ENCODE measurements at places on chromosomes 1 and 21.

- no peak for DNase-seq
Measured at GRCh38 chr1:17640393-17640792, 100.9 kb downstream of the ARHGEF10L start.

- DNase-seq: no peak
Measured at GRCh38 chr1:203584035-203584434, 42.6 kb upstream of the ATP2B4 start.

DNA sequence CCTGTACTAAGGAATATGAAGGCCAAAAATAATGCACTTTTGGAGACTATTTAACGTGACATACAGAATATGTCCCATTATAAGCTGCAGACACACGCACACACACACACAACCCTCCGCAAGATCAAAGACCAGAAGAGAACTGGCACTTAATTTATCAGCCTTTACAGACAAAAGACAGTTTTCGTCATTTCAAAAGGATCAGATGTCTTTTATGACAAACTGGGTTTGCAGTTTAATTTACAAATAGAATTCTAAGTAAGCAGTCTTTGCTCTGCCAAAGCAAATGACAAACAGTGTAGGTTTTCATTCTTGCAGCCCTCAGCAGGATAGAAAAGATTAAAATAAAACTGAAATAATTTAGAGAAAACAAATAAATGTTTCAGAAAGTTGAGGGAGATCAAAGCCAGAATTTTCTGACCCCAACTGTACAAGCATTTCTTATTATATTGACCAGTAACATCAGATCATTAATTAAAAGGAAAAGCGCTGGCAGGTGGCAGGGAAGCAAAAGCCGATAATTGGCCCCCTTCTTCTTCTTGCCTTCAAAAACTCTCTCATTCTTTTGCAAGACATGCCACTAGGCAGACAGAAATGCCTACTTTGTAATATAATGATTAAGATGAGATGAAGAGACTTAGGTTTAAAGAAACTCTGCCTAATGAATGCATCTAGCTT lies 169.0 kb downstream of the DENND1B start:
- peak; percentile 19 for DNase-seq

- no peak for DNase-seq
Measured at GRCh38 chr1:175332515-175332914, 139.9 kb upstream of the KIAA0040 start.

- DNase-seq: no peak
Measured at GRCh38 chr1:209641832-209642172, 10.4 kb downstream of the LAMB3 start.

- DNase-seq: no peak
Measured at GRCh38 chr21:32134441-32135130, 144.3 kb downstream of the MIS18A start.

DNA sequence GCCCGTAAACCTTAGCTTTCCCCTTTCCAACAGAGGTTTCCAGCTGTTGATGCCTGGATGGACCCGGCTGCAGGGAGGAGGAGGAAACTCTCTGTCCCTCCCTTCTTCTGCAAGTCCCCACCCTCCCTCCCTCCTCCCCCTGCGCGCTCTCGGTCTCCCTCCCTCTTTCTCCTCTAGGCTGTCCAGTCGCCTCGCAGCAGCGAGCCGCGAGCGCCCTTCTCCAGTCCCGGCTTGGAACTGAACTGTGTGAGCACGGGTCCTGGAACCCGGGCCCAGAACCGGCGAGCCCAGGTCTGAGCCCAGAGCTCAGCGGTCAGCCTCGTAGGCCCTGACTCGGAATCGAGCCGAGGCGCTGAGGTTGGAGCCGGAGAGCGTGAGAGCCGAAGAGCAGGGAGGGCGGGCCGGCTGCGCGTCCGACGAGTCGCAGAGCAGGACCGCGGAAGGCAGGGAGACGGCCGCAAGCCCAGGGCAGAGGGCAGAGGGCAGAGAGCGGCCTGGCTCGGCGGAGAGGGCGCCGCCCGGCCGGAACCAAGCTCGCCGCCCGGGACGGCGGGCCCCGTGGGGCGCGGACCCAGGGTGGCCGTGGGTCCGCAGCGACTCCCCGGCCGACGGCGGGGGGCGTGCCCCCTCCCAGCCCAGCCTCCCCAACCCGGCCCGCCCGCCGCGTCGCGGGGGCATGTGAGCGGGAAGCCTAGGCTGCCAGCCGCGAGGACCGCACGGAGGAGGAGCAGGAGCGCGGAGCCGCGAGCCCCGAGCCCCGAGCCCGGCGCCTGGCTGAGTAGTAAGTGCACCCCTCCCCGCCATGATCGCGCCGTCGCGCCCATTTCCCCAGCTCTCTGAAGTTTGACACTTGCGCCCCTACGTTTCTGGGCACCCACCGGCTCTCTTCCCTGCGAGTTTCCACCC lies at the start of gene SOX13:
Gene SOX13, plus strand, starts transcription at position 185 of the 906 bp plus-strand sequence. CDS start 39,801 bp downstream, outside the sequence.
- DNase-seq: peak; percentile 68

GRCh38 chr1:5503556-5504363 lies 488.5 kb downstream of the NPHP4 start:
- DNase-seq: no peak

DNA sequence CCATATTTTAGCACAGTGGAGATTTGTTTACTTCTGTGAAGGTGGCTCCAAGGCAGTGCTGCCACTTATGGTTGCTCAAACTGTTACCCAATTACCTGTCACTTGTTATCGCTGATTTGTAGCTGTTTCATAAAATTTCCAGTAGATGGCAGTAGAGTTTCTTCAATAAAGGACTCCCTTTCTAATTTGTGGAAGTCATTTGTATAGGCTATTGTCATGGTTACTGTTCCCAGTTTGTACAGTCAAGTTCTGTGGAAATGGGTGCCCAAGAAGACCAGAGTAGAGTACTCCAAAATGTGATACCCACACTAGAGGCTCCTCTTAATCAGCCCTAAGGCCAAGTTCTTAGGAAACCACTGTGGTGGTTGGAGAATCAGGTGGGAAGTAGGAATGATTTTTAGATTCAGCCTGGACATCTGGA lies 186.1 kb downstream of the CLEC20A start:
- peak; percentile 53 for DNase-seq

DNA sequence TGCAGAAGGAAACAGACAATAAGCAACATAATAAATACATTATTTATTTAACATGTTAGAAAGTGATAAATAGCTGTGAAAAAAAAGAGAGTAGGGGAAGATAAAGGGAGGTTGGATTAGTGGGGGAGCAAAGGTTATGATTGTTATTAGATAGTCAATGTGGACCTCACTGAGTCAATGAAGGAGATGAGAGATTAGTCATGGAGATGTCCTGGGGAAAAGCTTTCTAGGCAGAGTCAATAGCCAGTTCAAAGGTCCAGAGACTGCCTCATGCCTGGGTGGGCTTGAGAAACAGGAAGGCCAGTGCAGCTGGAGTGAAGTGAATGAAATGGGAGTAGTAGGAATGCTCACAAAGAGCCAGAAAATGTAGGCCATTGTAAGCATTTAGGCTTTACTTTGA lies 187.1 kb upstream of the CACYBP start:
- DNase-seq: no peak

DNA sequence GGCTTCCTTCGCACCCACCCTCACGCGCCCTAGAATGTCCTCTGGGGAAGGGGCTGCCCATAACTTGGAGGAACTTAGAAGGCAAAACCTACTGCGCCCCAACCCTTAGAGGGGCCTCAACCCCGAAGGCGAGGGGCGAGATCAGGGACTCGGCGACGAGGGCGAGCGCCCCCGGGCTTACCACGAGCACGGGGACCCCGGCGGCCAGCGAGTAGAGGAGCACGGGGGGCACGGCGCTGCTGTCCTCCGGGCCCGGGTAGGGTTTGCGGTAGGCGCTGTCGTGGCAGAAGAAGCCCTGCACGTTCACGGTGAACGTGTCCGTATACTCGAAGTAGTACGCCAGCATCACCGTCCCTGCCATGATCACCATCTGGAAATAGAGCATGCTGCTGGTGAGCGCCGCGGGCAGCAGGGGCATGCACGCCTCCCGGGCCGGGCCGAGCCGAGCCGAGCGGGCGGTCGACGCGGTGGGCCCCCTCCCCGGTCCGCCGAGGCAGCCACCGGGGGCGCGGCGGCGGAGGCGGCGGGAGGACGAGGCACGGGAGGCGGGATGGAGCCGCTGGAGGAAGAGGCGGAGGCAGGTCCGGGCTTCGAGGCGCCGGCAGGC lies 304 bp downstream of the PLPPR5 start:
- DNase-seq: no peak

Data from NCI-H1930 (cell line).